ENCODE measurements at places on chromosomes 11 and 22.
A peak's percentile ranks its signal among the peaks of the same experiment; 100 is the strongest.

DNA sequence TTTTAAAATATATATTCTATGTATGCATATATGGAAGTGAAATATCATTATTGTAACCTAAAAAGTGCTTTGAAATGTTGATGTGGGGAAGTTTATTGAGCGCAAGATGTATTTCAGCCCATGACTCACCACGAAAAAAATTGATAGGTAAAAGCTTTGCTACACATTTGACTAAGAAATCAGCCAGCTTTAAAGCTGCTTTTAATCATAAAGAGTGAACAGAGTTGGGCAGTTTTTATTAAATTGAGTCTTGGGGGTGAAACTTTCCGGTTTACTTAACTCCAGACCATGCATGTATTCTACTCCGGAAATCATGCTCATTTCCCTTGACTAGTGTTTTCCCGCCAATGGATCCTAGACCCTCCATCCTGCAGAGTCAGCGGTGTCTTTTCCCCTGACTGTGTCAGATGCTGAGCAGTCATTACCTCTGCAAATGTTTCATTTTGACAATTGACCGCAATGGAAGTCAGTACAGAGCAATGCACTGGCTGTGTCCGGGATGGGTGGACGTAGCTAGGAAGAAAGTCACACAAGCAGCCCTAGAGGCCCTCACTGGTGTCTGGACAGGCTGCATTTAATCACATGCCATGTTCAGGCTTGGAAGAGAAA lies 47.2 kb upstream of the MPEG1 start:
- DNase-seq = no peak

GRCh38 chr11:37572491-37573171 lies 974.6 kb upstream of the RAG2 start:
- DNase-seq = no peak

- DNase-seq = no peak
These were observed 49.7 kb downstream of the TRIOBP start for GRCh38 chr22:37746366-37747079.

DNA sequence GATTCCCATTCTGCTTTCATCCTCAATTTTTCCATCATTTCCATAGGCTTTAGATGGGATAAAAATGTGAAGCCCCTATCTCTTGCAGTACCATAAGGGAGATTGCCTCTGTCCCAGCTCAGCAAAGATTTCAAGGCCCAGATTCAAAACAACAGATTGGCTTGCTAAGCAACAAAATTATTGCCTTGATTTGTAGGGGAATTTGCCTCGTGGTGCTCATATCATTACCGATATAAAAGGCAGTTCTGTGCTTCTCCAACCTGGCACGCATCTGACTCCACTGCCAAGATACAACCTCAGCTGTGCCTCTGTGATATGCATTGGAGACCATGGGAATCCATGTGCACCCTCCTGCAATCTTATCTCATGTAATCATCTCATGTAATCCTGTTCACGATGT lies 25.0 kb upstream of the CEP126 start:
- DNase-seq = no peak

DNA sequence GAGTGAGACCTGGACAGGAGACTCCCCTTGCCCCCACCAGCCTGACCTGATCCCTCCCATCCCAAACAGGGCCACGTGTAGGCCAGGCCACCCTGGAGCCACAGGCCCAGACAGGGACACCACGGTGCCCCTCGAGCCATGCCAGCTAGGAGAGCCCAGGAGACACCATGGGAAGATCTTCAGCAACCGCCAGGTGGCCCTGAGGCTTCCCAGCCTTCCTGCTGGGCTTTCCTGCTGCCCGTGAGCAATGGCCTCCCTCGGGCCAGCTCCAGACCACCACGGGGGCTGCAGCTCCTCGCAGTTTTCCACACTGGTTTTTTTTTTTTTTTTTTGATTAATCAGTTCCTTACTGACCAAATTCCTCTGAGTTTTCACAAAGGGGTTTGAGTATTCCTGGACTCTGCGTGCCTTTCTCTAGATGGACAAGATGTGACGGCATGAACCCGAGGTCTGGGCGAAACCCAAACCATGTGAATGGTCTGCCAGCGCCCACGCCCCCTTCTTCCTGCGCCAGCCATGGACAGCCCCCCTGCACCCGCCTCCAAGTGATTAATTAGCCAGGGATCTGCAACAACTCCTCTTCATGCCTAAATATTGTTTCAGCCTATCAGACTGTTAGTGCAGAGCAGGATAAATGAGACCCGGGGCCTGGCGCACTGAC lies 40.9 kb downstream of the TBX1 start:
- DNase-seq = no peak

DNA sequence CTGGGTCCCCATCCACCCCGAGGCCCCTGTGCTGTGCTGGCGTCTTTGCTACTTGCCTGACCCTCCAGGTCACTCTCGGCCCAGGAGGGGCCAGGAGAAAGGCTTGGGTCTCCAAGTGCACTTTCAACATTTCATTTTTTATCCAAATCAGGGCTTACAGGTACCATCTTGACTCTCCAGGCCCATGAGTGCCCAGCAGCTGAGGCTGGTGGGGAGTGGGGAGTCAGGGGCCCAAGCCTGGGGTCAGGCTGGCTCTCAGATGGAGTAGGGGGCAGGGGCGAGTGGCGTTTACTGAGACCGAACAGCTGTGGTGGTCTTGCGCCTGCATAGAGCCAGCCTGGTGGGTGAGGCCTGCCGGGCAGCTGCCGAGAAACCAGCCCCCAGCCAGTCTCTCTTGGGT lies 61.6 kb downstream of the MPPED1 start:
- DNase-seq = no peak

DNA sequence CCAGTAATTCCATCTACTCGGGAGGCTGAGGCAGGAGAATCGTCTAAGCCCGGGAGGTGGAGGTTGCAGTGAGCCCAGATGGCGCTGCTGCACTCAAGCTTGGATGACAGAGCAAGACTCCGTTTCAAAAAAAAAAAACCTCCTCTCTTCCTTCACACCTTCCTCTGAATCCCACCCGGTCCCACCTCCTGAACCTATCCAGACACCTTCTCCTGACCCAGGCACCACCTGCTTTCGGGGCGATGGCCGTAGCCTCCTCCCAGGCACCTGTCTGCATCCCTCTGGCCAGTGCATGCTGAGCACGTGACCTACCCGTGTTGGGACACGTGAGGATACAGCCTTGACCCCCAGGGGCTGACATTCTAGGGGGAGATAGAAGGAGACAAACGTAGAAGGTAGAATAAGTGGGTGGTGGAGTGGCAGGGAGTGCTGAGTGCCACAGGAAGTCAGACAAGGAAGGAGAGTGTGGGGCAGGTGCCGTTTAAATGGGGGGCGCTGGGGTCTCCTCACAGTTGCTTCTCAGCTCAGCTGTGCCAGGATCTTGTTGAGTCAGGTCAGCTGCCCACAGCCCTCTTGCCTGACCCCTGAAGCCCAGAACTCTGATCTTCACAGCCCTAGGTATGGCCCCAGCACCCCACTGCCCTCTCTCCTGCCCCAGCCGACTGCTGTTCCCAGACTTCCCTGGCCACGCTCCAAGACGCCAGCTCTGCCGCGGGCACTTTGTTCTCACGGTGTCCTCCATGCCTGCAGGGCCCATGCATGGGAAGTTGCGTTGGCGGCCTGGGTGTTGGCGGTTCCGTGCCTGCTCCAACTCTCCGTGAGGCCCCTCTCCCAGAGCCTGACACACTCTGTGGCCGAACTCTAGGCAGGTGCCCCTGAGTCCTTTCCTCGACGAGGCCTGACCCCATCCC lies 1.2 kb upstream of the MIOX start:
- no peak for DNase-seq

DNA sequence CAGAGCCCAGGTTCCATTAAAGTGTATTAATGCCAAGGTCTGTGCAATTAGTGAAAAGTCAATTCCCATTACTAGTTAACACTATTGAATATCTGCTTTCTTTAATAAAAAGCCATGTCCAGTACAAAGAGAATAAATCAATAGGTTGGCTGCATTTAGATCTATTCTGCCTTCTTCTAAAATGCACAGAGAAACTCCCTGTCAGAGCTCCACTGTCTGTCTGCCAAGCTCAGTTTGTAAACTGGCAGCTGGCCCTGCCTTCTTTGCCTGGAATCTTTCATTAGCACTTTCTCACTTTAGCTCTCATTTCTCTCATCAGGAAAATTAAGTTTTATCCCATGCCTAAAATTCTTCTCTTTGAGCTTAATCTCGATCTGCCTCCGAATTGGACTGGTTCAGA lies 35.6 kb downstream of the ARL14EP start:
- no peak for DNase-seq

DNA sequence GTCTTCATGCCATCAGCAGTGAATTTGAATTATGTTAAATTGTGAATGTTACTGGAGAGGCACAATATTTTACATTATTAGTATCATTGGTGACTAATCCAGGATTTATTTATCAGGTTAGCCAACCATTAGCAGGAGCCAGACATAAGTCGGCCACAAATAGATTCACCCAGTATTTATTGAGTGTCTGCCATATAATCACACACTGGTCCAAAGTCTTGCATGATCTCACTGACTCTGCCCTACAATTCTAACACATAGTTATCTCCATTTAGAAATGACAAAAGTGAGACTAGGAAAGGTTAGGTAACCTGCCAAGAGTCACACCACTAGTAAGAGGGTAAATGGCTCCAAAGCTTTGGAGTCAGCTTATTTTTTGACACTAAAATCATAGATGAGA lies 179.6 kb downstream of the BLID start:
- DNase-seq = no peak

DNA sequence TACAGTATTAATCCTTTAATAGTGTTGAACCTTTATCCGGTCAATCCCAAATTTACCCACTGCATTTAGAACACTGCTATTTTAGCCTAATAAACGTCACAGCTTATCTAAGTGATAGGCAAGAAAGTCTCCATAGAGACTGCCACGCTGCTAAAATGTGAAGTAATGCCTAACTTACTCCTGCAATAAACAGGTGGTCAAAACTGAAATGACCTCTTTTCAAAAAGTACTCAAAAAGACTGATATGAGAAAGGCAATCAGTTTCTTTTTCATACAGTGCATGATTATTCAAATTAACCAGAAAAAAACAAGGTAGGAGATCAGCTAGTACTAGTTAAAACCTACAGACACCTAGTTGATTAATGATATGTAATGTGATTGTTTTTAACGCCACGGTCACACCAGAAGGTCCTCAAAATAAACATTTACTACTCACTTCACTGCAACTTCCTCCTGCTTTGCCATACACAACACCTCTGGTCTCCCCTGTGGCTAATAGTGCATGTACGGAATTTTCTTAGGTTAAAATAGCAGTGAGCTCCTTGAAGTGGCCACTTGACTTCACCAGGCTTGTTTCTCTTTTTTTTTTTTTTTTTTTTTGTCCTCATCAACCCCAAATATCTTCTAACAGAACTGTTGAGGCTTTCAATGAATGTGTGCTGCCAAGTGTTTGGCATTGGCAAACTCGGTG lies 8.8 kb downstream of the ATP5MG start:
- DNase-seq = no peak

DNA sequence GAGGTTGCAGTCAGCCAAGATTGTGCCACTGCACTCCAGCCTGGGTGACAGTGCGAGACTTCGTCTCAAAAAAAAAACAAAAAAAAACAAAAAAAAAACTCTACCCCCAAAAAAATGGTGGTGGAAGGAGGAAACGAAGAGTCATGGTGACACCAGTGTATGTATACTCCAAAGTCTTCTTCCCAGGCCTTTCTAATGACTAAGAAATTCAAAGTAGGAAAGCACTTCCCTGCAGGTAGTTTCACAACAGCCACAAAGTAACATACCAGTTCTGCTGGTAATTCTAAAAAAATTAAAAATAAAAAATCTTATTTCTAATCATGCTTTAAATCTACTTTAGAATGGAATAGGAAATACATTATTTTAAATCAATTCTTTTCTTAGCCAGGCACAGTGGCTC lies 72.6 kb downstream of the DENND5A start:
- no peak for DNase-seq

DNA sequence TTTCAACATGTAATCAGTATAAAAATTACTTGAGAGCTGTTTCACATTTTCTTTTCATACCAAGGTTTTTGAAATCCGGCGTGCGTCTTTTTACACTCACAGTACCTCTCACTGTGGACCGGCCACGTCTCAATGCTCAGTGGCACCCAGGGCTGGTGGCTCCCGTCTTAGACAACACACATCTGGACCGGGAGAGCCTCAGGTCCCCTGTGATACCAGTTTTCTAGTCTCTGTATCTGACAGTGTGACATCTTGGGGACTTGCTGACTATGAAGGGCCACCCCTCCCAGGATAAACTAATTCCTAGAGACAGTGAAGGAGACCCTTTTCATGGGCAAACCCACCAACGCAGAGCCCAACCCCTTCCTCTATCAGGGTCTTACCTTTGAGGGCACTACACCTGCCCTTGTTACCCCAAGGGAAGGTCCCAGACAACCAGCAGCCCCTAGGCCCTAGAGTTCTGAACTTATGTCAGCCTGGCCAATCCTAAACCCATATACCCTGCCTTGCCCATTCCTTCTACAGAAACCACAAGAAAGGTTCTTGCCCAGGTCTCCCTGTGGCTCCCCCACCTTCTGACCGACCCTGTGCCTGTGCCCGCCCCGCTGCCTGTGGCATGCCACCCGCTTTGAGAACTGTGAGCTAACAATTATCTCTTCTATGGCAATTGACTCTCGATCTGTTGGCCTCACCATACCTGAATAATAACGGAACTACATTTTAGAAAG lies 6.1 kb upstream of the ASCL2 start:
- no peak for DNase-seq

DNA sequence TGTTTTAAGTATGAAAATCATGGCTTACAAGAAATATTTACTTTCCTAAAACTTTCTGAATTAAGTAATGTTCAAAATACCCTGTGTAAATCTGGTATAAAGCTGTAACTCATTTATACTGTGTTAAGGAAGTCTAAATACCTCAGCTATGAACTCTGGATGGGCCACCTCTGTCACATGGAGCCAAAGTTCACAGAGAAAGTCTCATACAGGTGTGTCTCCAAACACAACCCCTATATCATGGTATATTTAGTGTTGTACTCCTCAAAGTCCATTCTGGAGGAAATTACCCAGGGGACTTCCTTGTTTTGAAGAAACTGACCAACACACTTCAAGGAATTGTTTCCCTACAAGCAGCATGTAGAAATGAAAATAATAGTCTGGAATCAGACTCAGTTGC lies 909.2 kb upstream of the TENM4 start:
- DNase-seq = no peak

- DNase-seq = no peak
These were observed 1.4 kb downstream of the B3GNT6 start for GRCh38 chr11:77035580-77035979.

- DNase-seq = no peak
These were observed 12.3 kb downstream of the PIK3IP1 start for GRCh38 chr22:31279821-31280505.

- DNase-seq = no peak
These were observed 5.7 kb downstream of the ZFTA start for GRCh38 chr11:63762654-63763495.

- no peak for DNase-seq
These were observed 4.5 kb downstream of the POLDIP3 start for GRCh38 chr22:42610186-42610585.

GRCh38 chr11:121904148-121904547 lies 211.9 kb downstream of the BLID start:
- DNase-seq = no peak

- no peak for DNase-seq
These were observed 98.9 kb downstream of the ETS1 start for GRCh38 chr11:128488471-128488870.

- DNase-seq = peak; percentile 10
These were observed 619 bp downstream of the MSANTD2 start for GRCh38 chr11:124799348-124800225.

All from activated CD4-positive, alpha-beta T cell treated with anti-CD3 and anti-CD28 coated beads for 24 hours (primary cell).